Small intestine (tissue), 16 donors: ENCODE measurements at places on chromosomes 7 and 10. TPM values are rescaled to one million over a fixed set of nuclear protein-coding genes. Genes with fewer than 3 reads are reported as not detected.

DNA sequence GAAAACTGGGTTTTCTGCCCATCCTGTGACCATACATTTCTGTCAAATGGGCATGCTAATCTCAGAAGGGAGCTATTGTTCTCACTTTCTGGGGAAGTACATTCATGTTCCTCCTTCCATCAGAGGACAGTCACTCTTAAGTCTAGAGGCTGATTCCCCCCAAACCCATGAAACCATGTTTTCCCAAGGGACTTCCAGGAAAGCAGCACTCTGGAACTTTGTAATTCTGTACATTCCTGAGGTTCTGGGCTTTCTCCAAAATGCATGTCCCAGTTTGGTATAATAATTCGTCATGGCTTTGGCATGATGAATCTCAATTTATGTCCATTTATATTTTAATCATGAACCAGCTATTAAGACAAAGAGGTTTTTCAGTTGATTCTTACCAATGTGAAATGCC is 688.1 kb downstream of the LRMDA start:
- DNase-seq: no peak

Gene SLC29A4
- 5.0 TPM for polyA plus RNA-seq

- no peak for DNase-seq
Measured at GRCh38 chr7:20906801-20907453, 120.2 kb upstream of the SP8 start.

DNA sequence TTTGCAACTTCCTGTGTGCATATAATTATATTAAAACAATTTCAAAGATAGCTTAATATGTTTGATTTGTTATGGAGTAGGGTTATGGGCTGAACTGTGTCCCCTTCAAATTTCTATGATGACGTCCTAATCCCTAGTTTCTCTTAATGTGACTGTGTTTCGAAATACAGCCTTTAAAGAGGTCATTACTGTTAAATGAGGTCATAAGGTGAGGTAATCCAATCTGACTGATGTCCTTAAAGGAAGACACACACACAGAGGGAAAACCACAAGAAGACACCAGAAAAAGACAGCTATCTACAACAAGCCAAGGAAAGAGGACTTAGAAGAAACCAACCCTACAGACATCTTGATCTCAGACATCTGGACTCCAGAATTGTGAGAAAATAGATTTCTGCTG is 407.4 kb downstream of the MAGI2 start:
- DNase-seq: no peak

Gene GRID1
- polyA plus RNA-seq: 0.27 TPM

DNA sequence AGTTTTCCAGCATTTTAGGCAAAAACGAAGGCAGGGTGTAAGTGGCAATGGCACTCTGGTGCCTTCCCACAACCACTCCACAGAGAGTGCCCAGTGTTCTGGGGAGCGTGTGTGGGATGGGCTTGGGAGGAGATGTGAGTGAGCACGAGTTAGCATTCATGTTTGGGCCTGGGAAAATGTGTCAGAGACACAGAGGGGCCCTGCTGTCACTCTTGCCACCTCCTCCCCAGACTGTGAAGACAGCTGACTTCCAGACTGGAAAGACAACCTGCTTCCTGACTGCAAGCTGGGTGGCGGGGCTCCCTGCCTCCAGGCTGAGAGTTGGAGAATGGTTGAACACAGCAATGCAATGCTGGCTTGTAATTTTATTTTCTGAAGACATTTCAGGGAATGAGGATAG is 454.5 kb upstream of the ZMIZ1 start:
- no peak for DNase-seq

Gene HPSE2
- polyA plus RNA-seq: 9.4 TPM

DNA sequence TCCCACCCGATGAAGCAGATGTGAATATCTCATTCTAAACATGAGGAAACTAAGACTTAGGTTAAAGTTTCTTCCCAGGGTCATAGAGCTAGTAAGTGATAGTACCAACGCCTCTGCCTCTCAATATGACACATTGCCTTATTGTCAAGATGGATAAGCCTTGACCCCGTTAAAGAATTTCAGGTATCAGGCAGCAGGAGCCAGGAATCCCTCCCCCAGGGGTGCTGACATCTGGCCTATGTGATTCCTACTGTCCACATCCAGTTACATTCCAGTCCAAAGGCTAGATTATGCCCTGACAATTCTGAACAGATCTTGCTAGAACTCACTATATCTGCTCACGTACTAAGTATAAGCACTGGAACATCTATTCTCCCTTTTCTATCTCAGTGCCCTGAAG is 58.0 kb upstream of the ASAH2 start:
- no peak for DNase-seq

Gene NAT16
- not detected for polyA plus RNA-seq

Gene PSMC2
- polyA plus RNA-seq: 94.3 TPM

DNA sequence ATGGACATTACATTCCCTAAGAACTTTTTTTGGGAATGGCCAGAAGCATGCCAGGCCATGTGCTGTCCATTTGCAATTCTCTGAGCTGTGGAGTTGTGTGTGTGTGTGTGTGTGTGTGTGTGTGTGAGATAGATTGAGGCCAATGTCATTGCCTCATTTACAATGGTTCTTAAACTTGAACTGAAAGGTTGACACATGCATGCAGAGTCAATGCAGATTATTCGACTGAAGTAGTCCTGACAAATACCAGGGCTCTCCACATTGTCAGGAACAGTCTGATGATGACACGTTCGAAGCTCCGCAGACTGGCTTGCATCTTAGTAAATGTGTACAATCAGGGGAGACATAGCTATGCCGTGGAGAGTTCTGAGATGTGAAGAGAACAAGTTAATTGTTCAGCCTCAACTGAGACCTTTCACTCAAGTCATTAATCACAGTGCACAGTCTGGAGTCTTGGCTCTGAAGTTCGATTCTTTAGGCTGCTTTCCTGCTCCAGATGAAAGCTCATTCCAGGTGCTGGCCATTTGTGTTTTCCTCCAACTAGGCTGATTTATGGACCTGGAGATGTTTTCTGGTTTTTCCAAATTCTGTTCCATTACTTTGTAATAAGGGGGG is 921.9 kb downstream of the LRMDA start:
- DNase-seq: no peak
